Brain (organoid and tissue), 16 donors: ENCODE measurements at places on chromosomes 16 and 17. TPM values are rescaled to one million over a fixed set of nuclear protein-coding genes. Genes with fewer than 3 reads are reported as not detected.

TVP23A gene
- 1.1 TPM for polyA plus RNA-seq

NEUROD2 gene
- 8.1 TPM for polyA plus RNA-seq

TBX6 gene
- polyA plus RNA-seq = 2.0 TPM

CSH2 gene
- not detected for polyA plus RNA-seq
